ENCODE measurements at places on chromosomes 1 and 21.

DNA sequence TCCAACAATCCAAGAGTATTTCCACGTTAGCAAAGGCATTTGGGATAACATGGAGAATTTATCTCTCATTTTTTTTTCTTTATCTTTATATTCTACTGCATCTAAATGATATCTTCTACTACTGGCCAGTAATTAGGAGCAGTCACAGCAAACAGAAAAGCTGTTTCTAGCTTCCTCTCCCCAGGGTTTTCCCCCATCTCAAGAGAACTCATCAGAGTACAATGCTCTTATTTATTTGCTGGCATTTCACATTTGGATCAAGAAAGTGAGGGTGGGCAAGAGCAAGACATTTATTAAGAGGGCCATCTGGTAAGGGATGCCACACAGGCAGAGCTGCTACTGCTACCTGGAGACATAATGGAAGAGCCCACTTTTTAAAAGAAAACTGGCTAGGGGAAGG lies 368.2 kb downstream of the USH2A start:
- no peak for DNase-seq

GRCh38 chr1:29833581-29833980 lies 597.3 kb downstream of the PTPRU start:
- no peak for DNase-seq

- DNase-seq, result no peak
These were observed at the start of gene GPR161 for GRCh38 chr1:168136709-168137514. Gene GPR161 (minus strand): TSS chr1:168136930. CDS start chr1:168104850, 32,080 bp downstream.

GRCh38 chr1:10400013-10400412 lies 1.1 kb downstream of the PGD start:
- no peak for DNase-seq

DNA sequence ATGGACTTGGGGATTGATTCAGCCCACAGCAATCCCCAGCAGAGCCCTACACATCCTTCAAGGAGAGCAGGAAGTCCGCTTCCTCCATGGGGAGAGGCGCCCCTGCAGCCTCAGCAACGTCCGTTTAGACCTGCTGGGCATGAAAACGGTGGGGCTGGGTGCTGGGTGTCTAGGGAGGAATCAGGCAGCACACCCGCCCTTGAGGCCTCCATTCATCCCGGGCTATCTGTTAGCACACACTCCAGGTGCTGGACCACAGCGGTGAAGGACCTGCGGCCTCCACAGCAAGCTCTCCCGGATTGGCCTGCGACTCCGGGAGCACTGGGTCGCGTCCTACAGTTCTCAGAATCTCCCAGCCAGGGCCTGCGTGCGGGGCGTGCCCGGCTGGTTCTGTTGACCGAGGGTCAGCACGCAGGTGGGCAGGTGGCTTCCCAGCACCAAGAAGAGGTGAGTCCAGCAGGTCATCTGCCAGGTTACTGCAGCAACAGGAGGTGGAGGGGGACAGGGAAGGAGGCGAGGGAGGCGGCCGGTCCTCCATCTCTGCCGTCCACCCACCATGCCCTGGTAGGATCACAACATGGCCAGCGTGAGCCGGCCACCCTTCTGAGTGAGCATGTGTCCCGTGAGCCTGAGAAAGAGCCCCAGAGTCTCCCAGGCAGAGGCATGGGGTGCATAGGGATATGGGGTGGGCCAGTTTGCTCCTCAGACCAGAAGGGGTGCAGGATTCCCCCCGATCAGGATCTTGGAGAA lies 96.6 kb downstream of the RIPK4 start:
- no peak for DNase-seq

DNA sequence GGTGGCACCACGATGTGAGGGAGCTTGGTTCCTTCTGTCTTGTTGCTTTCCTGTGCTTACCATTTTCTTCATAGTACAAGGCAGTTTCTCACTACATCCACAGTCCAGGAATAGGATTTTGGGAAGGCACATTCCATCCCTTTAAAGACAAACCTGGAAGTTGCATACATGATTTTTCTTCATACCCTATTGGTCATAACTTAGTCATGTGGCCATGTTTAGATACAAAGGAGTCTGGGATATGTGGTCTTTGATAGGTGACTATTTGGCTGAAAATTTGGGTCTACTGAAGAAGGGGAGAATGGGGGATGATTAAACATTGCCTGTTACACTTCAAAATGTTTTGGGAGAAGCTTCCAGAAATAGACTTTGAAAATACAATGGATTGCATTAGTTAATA lies 7.0 kb downstream of the DYRK1A start:
- no peak for DNase-seq

GRCh38 chr1:64745986-64746940 lies 1.4 kb downstream of the RAVER2 start:
- DNase-seq, result peak; percentile 23

DNA sequence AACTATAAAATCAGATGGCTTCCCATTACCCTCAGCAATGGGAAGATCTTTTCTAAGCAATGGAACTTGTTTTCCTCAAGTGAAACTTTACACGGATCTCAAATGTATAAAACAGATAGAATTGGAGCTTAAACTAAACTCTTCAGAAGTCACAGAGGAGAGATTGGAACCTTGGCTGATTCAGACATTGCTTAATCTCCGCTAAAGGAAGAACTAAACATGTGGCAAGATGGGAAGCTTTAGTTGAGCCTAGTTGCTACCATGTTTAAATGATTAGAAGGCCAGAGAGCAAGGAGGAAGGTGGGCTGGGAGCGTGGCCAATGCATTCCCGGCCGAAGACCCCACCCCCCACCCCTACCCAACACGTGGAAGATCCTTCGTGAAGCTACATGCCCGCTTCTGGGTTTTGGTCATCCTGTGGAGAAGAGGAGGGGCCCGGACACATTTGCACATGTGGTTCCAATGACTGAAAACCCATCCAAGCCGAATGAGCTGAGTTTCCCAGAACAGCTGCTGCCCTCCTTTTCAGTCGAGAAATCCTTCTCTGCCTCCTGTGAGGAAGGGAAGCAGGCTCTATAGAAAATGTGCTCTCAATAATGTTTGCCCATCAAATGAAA lies 164.3 kb downstream of the MIS18A start:
- DNase-seq, result no peak

DNA sequence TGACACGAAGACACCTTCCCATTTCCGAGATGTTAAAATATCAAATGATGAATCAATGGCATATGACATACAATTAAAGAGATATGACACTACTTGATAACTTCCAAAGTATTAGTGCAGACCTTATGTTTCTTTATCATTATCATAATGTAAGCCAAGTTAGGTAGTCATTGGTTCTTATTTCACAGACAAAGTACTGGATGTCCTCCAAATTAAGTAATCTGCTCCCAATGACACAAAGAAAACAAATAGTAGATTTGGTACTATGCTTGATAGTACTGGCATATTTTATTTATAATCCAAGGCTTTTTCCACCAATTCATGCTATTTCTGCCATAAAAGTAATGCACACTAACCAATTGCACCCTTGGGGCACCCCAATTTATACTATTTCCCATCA lies 11.9 kb upstream of the NRIP1 start:
- DNase-seq, result no peak

GRCh38 chr1:72235062-72235461 lies 47.3 kb downstream of the NEGR1 start:
- no peak for DNase-seq

GRCh38 chr1:37177230-37177864 lies 143.0 kb upstream of the GRIK3 start:
- DNase-seq, result peak; percentile 62

GRCh38 chr1:154225370-154225769 lies 4.6 kb downstream of the UBAP2L start:
- DNase-seq, result no peak

- DNase-seq, result no peak
These were observed 579.2 kb upstream of the RGS18 start for GRCh38 chr1:191579019-191579418.

- DNase-seq, result no peak
These were observed 5.2 kb upstream of the CCDC17 start for GRCh38 chr1:45629035-45629434.

DNA sequence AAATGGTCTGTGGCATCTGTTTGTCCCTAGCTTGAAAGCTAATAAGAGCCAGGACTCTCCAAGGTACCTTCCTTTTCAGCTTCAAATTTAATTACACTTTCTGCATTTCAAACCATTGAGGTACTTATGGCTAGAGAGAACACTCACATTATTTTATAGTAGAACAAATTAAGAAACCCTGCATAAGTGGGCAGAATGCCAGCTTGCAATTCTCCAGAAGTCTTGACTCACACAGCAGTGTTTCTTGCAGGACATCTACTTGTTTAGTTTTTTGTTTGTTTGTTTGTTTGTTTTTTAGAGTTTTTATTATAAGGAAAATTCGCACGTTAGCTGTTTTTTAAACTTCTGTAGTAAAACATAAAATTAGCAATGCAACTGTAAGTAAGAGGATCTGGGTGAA lies 397.2 kb downstream of the NEGR1 start:
- no peak for DNase-seq

DNA sequence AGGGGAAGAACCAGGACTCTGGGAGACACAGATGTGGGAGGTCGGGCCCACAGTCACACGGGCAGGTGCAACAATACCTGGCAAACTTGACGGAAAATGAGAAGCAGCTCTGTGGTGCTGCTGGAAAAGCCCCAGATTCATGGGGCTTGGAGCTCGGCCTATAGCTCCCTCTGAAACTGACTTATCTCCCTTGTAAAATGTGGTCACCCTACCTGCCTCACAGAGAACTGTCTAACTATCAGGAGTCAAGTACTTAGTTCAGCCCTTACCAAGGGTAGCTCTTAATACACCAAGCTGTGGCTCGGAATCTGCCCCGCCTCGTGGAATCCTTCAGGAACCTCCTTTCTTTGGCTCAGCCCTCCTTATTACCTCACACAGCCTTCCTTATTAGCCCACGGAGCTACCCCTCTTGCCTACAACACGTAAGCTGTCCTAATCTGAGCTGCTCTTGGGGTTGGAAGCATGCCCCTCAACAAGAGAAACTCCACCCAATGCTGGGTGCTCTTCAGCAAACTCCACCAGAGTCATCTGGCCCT lies 68.9 kb downstream of the MRPL37 start:
- DNase-seq, result no peak

- no peak for DNase-seq
These were observed 3.6 kb downstream of the B3GALT5 start for GRCh38 chr21:39616211-39616772.

DNA sequence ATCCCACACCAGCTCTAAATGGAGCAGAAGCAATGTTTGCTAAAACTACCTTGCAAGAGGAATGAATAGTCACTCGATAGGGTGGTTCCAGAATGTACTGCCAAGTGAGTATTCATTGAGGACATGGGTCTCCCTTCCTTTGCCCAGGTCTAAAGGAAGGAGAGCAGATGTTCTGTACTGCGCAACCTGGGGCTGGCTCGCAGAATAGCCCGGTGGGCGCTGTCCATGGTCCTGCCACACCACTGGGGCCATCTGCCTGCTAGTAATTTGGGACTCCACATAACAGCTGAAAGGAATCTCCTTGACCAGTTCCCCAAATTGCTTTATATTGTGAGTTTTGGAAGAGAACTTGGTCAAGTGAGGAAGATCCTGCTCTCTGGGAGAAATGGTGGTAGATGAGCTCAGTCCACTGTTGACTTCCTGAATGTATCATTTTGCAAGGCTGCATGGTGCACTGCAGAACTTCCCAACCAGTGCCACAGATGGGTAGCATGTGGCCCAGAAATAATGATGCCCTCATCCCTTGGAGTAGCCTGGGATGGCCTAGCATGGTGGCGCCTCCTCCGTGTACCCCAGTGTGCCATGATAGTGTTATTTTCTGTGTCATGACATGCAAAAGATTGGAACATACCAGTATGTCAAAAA lies 5.7 kb downstream of the SLC6A17 start:
- no peak for DNase-seq

DNA sequence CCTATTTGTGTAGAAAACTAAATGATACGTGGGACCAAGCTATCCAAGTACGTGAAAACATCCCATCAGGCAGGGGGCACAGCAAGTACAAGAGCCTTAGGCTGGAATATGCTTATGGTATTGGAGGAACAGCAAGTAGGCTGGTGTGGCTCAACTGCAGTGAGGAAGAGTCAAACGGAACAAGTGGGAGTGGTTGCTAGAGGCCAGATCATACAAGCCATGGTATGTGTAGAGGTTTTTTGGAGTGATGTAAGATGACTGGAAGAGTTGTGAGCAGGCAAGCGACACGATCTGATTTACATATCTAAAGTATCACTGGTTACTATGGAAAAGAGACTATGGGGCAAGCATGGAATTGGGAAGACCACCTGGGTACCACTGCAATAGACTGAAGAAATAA lies 27.8 kb downstream of the ELK4 start:
- no peak for DNase-seq

DNA sequence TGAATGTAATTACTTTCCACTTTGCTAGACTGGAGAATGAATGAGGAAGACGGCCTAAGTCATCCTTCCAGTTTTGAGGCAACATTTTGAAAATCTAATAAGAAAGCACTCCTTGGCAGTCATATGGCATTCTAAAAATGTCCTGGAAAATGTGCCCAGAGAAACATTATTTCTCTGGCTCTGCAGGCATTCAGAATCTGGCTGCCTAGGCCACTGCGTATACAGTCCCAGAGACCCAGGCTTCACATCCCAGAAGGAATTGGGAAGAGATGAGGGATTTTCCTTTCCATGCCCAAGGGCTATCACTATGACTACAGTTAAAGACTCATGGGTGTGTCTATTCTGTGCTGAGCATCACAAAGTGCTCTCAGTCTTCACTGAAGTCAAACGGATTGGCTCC lies 92.9 kb downstream of the BEND5 start:
- DNase-seq, result no peak

- no peak for DNase-seq
These were observed 23.6 kb downstream of the MCOLN3 start for GRCh38 chr1:85024736-85025135.

- DNase-seq, result no peak
These were observed 18.4 kb upstream of the EVI5 start for GRCh38 chr1:92803140-92803887.

- peak; percentile 70 for DNase-seq
These were observed 7.0 kb upstream of the CTSE start for GRCh38 chr1:206030714-206031113.

DNA sequence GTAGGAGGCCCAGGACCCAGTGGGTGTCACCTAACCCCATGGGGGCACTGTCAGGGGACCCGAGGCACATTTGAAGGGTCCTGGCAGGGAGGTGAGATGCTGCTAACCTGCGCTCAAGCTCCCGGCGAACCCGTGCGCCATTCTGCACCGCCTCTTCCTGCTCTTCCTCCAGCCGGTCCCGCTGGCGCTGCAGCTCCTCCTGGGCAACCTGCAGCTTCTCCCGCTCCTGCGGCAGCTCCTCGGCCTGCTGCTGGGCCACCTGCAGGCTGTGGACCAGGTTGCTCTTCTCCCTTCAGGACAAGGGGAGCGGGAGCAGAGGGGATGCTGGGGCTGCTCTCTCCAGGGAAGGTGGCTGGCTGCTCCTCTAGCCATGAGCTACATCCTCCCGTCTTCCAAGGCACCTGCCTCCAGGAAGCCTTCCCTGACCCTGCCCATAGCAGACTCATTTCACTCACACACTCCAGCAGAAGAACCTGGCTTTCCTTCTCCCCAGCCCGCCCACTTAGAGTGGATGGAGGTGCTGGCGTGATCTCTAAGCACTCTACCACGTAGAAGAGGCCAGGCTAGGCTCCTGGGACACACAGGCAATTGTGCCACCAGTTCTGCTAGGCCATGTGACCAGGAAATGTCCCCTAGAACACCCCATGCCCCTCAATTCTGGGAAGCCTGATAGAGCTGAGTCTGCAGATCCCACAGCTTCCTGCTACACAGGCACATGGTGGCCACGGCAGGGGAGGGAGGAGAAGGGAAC lies 15.2 kb upstream of the NBPF1 start:
- DNase-seq, result no peak

Data from NCI-H446 (cell line).